Hematopoietic multipotent progenitor cell treated with erythropoietin and hydrocortisone succinate and interleukin-3 and kit ligand, for 6 days (in vitro differentiated cells): ENCODE measurements at places on chromosomes 2 and 18.

- no peak for DNase-seq
These were observed 52.5 kb upstream of the CAVIN2 start for GRCh38 chr2:191899410-191899809.

- DNase-seq: no peak
These were observed 174.4 kb downstream of the ICOS start for GRCh38 chr2:204110751-204111516.

DNA sequence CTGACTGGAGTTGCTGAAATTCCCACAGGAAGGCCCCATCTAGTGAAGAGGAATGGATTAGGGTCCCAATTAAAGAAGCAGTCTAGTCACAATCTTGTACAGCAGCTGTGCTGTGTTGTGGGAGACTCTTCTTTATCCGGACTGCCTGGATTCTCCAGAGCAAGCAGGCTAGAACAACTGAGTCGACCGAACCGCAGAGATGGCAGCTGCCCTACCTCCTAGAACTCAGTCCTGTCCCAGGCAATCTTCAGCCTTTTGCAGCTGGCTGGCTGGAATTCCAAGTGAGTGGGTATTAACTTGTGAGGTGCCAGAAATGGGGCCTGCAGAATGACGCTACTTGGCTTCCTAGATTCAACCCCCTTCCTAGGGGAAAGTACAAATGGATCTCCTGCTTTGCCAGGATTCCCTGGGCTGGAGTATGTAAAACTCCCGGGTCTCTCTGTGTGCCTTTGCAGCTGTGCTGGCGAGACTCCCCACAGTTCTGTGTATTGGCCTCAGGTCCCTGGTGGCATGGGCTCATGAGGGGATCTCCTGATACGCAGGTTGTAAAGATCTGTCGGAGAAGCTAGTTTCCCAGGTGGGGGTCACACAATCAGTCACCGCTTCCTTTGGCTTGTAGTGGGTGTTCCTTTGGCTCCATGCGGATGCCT lies 1952.6 kb upstream of the LRRTM1 start:
- DNase-seq: no peak

GRCh38 chr2:105739944-105740530 lies 4.7 kb upstream of the NCK2 start:
- DNase-seq: peak; percentile 8

- peak; percentile 73 for DNase-seq
These were observed 34.1 kb upstream of the MAT2A start for GRCh38 chr2:85504778-85505261.

- DNase-seq: no peak
These were observed 2.6 kb downstream of the IL1RL1 start for GRCh38 chr2:102313950-102314349.

- no peak for DNase-seq
These were observed 1690.4 kb upstream of the SLC39A10 start for GRCh38 chr2:193966590-193966989.

DNA sequence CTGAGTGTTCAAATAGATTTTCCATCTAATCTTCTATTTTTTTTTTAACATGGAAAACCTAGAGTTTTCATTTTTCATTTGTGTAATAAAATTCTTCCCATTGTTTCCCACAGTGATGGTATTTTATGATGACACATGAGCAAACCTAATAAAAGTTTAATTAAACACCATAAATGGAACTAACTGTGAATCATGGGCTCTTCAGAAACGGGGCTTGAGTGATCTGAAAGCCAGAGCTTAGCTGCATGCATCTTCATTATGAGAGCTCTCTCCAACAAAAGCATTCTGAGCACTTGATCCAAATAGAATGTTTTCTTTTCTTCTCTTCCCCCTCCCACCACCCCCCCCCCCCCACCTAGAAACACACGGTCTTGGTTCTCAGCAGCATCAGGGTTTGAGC lies 82.1 kb upstream of the REV1 start:
- DNase-seq: no peak

DNA sequence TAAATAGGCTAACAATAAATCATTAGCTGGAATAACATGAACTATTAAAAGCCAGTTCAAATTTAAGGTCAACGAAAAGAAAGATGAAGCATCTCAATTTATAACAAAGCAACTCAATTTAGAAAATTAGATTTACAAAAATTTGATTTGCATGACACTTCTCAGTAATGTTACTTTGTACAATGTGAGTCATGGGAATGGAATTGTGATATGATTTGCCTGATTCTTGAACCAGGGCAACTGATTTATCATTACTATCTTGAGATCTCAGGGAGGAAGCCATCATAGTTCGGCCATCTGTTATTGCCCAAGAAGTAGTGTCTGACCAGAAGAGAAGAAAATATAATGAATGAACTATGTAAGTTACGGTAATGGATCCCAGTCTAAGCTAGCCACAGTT lies 193.1 kb downstream of the RIT2 start:
- DNase-seq: no peak

DNA sequence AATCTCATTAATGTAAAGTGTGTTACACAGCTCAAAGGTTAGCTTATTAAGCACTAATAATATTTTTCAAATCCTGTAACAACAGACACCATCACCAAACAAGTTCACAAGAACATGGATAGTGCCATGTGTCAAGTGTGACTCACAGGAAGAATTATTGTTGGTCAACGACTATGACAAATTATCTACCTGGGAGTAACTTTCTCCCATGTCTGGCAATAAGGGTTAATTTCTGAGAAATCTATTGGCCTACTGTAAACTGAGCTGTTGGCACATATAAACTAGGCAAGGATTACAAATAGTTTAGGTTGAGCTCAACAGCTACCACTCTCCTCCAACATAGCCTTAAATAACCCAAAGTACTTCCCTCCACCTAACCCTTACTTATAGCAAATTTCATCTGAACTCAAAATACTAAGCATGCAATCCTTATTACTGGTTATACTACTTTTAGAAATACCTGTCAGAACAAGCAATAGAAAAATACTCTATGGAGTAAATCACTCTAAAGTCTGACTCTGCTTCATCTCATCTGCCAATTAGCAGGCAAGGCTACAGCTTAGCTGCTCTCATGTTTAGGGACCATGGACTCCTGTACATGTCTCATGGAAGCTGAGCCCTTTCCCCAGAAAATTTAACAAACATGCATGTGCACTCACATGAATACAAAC lies 223.0 kb downstream of the NBAS start:
- no peak for DNase-seq

- DNase-seq: no peak
These were observed 4.2 kb downstream of the RNF144A start for GRCh38 chr2:6921321-6921922.
